ENCODE measurements at places on chromosomes 5 and 9. TPM values are rescaled to one million over a fixed set of nuclear protein-coding genes. Genes with fewer than 3 reads are reported as not detected.

Gene HK3
- not detected for total RNA-seq

DNA sequence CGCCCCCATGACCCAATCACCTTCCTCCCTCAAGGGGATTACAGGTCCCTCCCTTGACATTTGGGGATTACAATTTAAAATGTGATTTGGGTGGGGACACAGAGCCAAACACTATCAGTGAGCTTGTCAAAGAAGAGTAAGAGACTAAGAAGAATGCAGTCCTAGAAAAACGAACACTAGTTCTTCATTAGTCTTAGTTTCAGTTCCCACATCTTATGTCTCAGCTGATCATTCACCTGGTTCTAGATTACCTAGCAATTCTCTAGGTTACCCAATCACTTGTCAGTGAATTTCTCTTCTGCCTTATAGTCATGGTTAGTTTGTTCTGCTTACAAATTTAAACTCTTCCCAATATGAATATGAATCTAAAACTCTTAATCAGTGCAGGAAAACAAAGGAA, 251.5 kb downstream of the COX7C start:
- H3K36me3 ChIP-seq = no peaks in the 10 kb centered on the region
- DNase-seq = no peak
- no peak overlapping the region for H3K4me3 ChIP-seq

DNA sequence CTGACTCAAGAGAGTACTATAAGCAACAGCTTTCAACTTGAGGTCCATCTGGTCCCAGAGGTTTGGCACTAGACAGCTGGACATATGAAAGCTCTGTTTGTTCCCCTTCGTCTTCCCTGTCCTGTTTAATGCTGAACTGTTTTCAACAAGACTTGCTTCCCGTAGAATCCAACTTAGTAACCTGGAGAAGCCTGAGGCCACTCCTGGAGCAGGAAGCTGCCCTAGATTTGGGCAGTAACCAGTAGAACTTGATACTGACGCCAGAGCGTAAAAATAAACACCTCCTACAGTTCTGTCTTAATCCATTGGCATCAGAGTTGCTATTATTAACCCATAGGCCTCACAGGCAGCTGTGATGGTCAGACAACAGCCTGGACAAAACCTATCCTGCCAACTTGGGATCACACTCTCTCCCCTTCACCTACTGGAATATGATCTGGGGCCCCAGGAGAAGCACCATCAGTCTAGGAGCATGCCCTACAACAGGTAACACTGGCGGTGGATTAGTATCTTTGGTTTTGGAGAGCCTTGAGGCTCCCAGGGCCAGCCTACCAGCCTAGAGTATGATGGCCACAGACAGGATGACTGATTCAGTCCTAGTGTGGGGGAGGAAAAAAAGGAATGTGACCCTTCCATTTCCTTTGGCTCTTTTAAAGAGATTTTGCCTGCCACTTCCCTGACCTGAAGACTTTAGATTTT, 29.2 kb downstream of the RUSC2 start:
- no peak overlapping the region for H3K27ac ChIP-seq
- H3K4me1 ChIP-seq = peaks cover 42% of the 10 kb centered on the region
- H3K27me3 ChIP-seq = no peaks in the 10 kb centered on the region
- H3K4me3 ChIP-seq = no peak overlapping the region
- H3K36me3 ChIP-seq = no peaks in the 10 kb centered on the region

Gene HRH2
- 5.9 TPM for total RNA-seq

Gene RACK1
- total RNA-seq = 4,589 TPM

Gene PGM5
- not detected for total RNA-seq

GRCh38 chr5:112413611-112414010, 5.5 kb downstream of the EPB41L4A start:
- H3K27me3 ChIP-seq = peaks cover 25% of the 10 kb centered on the region
- DNase-seq = no peak
- no peak overlapping the region for H3K27ac ChIP-seq
- no peaks in the 10 kb centered on the region for H3K36me3 ChIP-seq

- no peaks in the 10 kb centered on the region for H3K36me3 ChIP-seq
- H3K27me3 ChIP-seq = peaks cover 27% of the 10 kb centered on the region
- peak overlapping the region; percentile 67 for H3K4me3 ChIP-seq
- H3K27ac ChIP-seq = no peak overlapping the region
- DNase-seq = no peak
Measured at GRCh38 chr9:124449381-124450151, 685 bp upstream of the ADGRD2 start.

- 0 out of 2 replicates have a peak, but pooled peaks cover 5% of the 10 kb centered on the region for H3K4me1 ChIP-seq
- peak; percentile 8 for DNase-seq
- no peak overlapping the region for H3K27ac ChIP-seq
- no peaks in the 10 kb centered on the region for H3K27me3 ChIP-seq
Measured at GRCh38 chr9:26210338-26210851, 532.2 kb upstream of the TUSC1 start.

DNA sequence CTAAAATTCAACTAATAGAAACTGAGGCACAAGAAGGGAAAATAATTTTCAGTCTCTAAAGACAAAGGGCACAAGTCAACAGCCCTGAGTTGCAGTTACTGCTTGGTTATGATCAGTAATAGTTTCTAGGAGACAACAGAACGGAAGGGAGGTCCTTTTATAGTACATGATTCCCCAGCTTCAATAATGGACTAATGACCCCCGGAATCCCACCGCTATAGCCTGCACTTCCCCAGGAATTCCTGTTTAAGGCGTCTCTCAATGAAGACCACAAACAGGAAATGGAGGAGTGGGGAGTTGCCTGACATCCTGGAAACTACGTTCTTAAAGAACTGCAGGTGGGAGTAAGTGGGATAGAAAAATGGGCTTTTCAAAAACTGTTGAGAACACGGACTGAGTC, 60.6 kb downstream of the DIAPH1 start:
- H3K27me3 ChIP-seq = no peaks in the 10 kb centered on the region
- peak overlapping the region; percentile 90 for H3K27ac ChIP-seq
- H3K4me3 ChIP-seq = peak overlapping the region; percentile 2

- no peaks in the 10 kb centered on the region for H3K27me3 ChIP-seq
- H3K36me3 ChIP-seq = no peaks in the 10 kb centered on the region
- H3K4me1 ChIP-seq = no peaks in the 10 kb centered on the region
- no peak overlapping the region for H3K27ac ChIP-seq
- DNase-seq = no peak
Measured at GRCh38 chr9:72213906-72214305, 64.7 kb downstream of the GDA start.

Gene TMC1
- total RNA-seq = 0.54 TPM

DNA sequence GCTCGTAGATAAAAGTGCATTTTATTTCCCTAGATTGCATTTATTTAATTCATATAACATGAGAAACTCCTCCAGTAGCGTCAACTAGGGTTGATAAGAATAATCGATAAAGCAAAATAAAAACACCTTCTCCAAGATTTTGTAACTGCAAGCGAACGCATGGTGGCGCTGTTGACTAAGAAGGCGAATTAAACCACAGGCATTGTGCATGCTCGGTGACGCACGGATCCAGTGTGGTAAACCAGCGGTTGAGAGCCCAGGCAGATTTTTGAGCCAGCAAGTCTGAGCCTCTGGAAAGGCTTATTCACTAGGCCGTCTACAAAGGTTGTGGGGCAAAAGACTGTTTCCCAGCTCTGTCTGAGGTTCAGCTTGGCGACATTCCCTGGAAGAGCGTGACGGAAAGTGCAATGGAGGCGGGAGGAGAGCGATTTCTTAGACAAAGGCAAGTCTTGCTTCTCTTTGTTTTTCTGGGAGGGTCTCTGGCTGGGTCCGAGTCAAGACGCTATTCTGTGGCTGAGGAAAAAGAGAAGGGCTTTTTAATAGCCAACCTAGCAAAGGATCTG, at the start of gene PCDHB3:
PCDHB3 (plus strand) TSS at position 231 of the 563 bp plus-strand sequence; CDS start at position 408, 177 bp downstream.
- H3K27ac ChIP-seq = peak within 1 kb of the TSS; percentile 64
- peak; percentile 96 for DNase-seq
- H3K36me3 ChIP-seq = no peaks in the 10 kb centered on the region
- H3K27me3 ChIP-seq = no peaks in the 10 kb centered on the region

- no peak overlapping the region for H3K27ac ChIP-seq
- H3K36me3 ChIP-seq = peaks cover 12% of the 10 kb centered on the region
Measured at GRCh38 chr9:98457726-98458370, 202.4 kb upstream of the TBC1D2 start.

Gene CSF2
- not detected for total RNA-seq
